ENCODE measurements at places on chromosomes 3 and 15. TPM values are rescaled to one million over a fixed set of nuclear protein-coding genes. Genes with fewer than 3 reads are reported as not detected.
A peak's percentile ranks its signal among the peaks of the same experiment; 100 is the strongest.

GRCh38 chr3:185586686-185587039 lies 568 bp downstream of the SENP2 start:
- peaks cover 12% of the 10 kb centered on the region for H3K27me3 ChIP-seq
- no peak for DNase-seq
- H3K36me3 ChIP-seq = no peaks in the 10 kb centered on the region
- H3K27ac ChIP-seq = peak overlapping the region; percentile 97
- peak overlapping the region; percentile 94 for H3K4me3 ChIP-seq
- H3K4me1 ChIP-seq = peaks cover 18% of the 10 kb centered on the region

GRCh38 chr3:154864947-154865346 lies 215.2 kb upstream of the MME start:
- DNase-seq = no peak
- no peak overlapping the region for H3K4me3 ChIP-seq
- no peak overlapping the region for H3K27ac ChIP-seq
- no peaks in the 10 kb centered on the region for H3K27me3 ChIP-seq

GRCh38 chr15:79244876-79245275 lies 37.6 kb upstream of the ANKRD34C start:
- H3K36me3 ChIP-seq = no peaks in the 10 kb centered on the region
- H3K27ac ChIP-seq = no peak overlapping the region
- H3K27me3 ChIP-seq = peaks cover 14% of the 10 kb centered on the region
- H3K4me1 ChIP-seq = no peaks in the 10 kb centered on the region

DNA sequence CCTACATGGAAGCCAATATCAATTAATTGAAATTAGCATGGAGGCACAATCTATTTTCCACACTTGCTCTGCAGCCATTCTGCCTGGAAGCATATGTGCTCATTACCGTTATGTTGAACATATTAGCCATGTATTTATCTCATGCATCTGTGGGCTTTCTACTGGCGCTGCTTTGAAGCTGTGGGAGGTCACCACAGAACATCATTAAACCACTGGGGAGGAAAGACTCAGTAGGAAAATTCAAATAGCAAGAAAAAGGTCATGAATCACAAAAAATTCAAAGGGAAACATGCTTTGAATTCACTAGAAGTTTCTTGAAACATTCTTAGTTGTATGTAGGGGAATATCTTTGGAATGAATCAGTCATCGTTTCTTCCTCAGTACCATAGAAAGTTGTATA lies 652.5 kb downstream of the EDEM1 start:
- no peak overlapping the region for H3K27ac ChIP-seq
- H3K36me3 ChIP-seq = no peaks in the 10 kb centered on the region
- H3K27me3 ChIP-seq = no peaks in the 10 kb centered on the region
- H3K4me3 ChIP-seq = no peak overlapping the region
- H3K4me1 ChIP-seq = peaks cover 16% of the 10 kb centered on the region

DNA sequence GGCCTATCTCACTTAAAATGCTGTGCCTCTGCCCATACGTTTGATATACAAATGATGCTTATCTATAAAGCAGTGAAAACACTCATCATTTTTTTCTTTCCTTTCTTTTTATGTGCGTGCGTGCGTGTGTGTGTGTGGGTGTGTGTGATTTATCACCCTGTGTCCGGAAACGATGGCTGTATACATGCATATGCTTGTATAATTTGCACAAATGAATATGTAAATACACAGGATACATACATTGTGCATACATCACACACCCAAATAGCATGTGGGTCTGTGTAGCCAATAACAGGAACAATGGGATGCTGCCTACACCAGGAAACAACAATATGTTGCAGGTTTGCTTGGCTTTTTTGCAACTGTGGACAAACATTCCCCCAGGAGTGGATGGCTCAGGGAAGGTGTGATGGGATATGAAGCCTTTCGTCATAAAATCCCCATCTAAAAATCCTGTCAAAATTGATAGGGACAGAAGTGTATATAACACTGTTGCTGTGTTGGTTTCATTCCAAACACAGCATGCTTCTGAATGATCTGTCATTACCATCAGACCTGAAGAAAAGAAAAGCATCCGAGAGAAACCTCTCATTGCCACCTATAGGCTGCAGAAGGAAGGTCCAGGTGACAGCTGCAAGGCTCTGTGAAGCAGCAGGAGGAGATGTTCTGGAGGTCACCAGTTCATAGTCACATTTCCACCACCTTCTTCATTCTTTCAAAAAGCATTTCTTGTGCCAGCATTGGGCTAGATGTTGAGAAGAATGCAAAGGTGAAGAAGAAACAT lies 503.9 kb upstream of the NR2F2 start:
- H3K4me1 ChIP-seq = peaks cover 16% of the 10 kb centered on the region
- H3K4me3 ChIP-seq = no peak overlapping the region
- no peak for DNase-seq
- H3K36me3 ChIP-seq = no peaks in the 10 kb centered on the region

- peaks cover 51% of the 10 kb centered on the region for H3K4me1 ChIP-seq
- H3K4me3 ChIP-seq = no peak overlapping the region
- H3K27me3 ChIP-seq = no peaks in the 10 kb centered on the region
- no peak for DNase-seq
These were observed 124.9 kb downstream of the PTPRG start for GRCh38 chr3:61686228-61686648.

- no peak overlapping the region for H3K27ac ChIP-seq
- no peak for DNase-seq
- no peaks in the 10 kb centered on the region for H3K27me3 ChIP-seq
- H3K36me3 ChIP-seq = no peaks in the 10 kb centered on the region
- no peak overlapping the region for H3K4me3 ChIP-seq
These were observed 59.7 kb upstream of the CCDC50 start for GRCh38 chr3:191269289-191270085.

DNA sequence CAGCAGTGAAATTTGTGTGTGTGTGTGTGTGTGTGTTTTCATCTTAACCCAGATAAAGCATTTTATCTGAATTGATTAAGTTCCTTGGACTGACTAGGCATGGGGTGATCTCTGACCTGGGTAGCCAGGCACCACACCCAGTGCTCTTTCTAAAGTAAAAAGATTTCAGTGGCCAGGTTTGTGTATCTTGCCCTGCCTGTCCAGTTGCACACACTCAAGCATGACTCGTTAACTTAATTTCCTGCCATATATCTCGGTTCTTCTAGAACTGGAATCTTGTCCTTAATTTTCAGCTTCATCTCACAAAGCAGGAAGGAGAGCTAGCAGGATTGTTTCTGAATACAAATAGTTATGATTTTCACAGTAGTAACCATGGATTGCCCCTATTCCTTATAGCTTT lies 17.0 kb downstream of the TM4SF18 start:
- no peak overlapping the region for H3K27ac ChIP-seq
- no peaks in the 10 kb centered on the region for H3K36me3 ChIP-seq
- no peak overlapping the region for H3K4me3 ChIP-seq
- H3K27me3 ChIP-seq = no peaks in the 10 kb centered on the region

DNA sequence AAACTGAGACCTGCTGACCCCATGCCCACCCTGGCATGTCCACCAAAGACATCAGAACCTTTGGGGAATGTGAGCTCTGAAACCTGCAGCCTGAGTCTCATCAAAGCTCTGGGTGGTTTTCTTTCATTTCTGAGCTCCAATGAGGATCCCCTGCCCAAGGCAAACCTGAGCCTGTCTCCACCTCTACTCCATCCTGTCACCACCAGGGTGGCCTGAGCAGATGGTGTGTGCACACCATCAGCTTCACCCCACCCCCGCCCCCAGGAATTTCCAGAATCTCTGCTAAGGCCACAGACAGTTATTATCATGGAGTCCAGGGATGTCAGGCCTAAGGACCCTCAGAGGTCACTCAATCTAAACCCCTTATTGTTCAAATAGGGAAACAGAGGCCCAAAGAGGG lies 1.3 kb downstream of the XIRP1 start:
- H3K36me3 ChIP-seq = no peaks in the 10 kb centered on the region
- H3K27ac ChIP-seq = no peak overlapping the region
- peaks cover 4% of the 10 kb centered on the region for H3K27me3 ChIP-seq

DNA sequence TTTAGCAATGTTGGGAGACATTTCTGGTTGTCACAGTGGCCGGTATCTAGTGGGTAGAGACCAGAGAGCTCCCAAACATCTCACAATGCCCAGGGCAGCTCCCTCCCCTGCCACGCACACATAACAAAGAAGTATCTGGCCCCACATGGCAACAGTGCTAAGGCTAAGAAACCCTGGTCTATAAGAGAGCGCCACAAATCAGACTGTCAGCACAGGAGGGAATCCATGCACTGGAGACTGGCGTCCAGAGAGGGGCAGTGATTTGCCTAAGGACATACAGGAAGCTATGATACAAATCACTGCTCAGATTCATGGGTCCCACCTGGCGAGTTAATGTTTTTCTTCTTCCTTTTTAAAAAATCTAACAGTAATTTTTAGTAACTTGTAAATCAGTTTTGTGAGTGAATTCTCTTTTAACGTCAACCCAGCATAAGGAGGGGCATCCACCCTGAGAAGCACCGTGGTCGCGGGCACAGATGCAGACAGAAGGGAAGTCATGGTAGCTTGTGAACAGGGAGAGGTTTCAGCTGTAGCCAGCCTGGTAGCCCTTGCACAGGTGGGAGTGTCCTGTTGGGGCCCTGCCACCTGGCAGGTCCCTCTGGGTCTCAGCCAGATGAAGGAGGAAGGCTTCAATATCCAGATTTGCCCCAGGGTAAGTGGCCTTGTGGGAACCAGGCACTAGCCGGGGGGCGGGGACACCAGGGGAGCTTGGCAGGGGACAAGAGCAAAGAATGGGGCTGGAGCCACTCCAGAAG lies 8.7 kb downstream of the ISG20 start:
- no peaks in the 10 kb centered on the region for H3K36me3 ChIP-seq
- H3K4me3 ChIP-seq = no peak overlapping the region
- peak overlapping the region; percentile 5 for H3K27ac ChIP-seq
- H3K4me1 ChIP-seq = peaks cover 23% of the 10 kb centered on the region

- H3K27me3 ChIP-seq = no peaks in the 10 kb centered on the region
- DNase-seq = no peak
- H3K27ac ChIP-seq = no peak overlapping the region
- no peak overlapping the region for H3K4me3 ChIP-seq
- peaks cover 4% of the 10 kb centered on the region for H3K36me3 ChIP-seq
- H3K4me1 ChIP-seq = no peaks in the 10 kb centered on the region
These were observed 54.1 kb downstream of the LEO1 start for GRCh38 chr15:51917493-51917892.

DNA sequence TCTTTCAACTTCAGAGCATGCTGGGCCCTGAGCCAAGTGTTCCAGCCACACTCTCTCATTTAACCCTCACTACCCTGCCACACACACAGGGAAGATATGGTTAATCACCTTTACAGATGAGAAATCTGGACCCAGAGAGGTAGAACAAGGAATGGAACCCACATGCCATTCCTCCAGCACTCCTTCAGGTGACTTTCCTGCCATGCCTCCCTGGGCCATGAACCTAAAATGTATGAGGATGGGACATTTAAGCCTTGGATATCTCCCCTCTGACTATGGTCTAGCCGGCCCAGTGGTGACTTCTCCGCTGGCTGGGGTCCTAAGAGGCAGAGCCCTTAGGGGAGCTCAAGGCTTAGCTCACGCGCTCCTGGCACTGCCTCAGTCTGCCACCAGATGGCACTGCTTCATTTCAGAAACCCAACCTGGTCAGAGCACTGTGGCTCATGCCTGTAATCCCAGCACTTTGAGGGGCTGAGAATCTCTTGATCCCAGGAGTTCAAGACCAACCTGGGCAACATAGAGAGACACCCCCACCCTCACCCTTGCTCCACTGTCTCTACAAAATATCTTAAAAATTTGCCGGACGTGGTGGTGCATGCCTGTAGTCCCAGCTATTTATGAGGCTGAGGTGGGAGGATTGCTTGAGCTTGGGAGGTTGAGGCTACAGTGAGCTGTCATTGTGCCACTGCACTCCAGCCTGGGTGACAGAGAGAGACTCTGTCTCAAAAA lies 2.2 kb upstream of the DCAF1 start:
- H3K4me3 ChIP-seq = peak overlapping the region; percentile 79
- peak overlapping the region; percentile 90 for H3K27ac ChIP-seq
- no peaks in the 10 kb centered on the region for H3K36me3 ChIP-seq
- peak; percentile 83 for DNase-seq
- H3K4me1 ChIP-seq = peaks cover 4% of the 10 kb centered on the region

DNA sequence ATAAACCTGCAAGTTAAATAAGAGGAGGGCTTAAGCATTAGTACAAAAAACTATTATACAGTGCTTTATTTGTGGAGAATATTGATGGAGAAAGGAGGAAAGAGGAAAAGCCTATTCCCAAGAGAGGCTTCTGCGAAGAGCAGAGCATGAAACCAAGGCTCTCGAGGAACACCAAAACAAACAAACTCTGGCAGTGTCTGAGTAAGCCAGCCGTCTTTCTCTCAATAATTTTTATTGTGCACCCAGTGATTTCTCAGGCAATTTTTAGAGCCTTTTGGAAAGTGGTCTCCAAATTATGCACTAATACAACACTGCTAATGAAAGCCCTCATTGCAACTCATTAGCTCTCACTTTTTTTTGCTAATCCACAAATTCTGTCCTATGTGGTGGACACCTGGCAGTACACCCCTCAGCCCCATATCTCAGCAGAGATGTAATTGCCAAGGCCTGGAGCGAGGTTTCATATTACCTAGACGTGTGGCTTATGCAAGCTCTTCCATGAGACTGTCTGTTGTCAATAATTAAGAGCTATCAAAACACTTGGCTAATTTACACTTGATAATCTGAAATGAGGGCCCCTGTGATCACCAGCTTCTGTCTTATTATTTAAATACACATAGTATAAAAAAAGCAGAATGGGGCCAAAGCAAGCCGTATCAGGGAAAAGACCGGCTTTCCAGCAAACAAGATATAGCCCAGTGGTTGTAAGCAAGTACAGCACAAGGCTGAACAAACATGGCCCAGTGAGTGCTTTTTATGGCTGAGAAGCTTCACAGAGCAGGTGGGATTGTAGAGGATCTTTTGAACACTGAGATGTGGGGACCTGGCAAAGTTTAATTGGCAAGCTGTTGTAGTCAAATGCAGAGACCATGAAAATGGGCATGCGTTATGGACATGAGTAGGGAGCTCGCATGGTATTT lies 216.9 kb downstream of the ROBO2 start:
- peaks cover 3% of the 10 kb centered on the region for H3K27me3 ChIP-seq
- no peak for DNase-seq
- H3K4me1 ChIP-seq = no peaks in the 10 kb centered on the region
- no peak overlapping the region for H3K4me3 ChIP-seq
- H3K27ac ChIP-seq = no peak overlapping the region

Gene UNC13C
- 1.3 TPM for total RNA-seq

Gene PLA2G4E
- total RNA-seq = not detected

Gene ATP10A
- total RNA-seq = 2.6 TPM

Gene CLSTN2
- total RNA-seq = 15.5 TPM

Gene ITIH1
- total RNA-seq = 8.0 TPM

Gene LDHAL6B
- not detected for total RNA-seq

Gene ADCY5
- total RNA-seq = 9.1 TPM

Gene EPHB3
- total RNA-seq = 65.0 TPM

Gene LACTB
- 12.6 TPM for total RNA-seq

Data from type B pancreatic cell (in vitro differentiated cells).